ENCODE measurements at places on chromosomes 3 and 15.

- DNase-seq: no peak
These were observed 85.5 kb upstream of the SEC13 start for GRCh38 chr3:10406414-10406813.

GRCh38 chr3:64612082-64612860, 75.5 kb downstream of the ADAMTS9 start:
- DNase-seq: no peak

DNA sequence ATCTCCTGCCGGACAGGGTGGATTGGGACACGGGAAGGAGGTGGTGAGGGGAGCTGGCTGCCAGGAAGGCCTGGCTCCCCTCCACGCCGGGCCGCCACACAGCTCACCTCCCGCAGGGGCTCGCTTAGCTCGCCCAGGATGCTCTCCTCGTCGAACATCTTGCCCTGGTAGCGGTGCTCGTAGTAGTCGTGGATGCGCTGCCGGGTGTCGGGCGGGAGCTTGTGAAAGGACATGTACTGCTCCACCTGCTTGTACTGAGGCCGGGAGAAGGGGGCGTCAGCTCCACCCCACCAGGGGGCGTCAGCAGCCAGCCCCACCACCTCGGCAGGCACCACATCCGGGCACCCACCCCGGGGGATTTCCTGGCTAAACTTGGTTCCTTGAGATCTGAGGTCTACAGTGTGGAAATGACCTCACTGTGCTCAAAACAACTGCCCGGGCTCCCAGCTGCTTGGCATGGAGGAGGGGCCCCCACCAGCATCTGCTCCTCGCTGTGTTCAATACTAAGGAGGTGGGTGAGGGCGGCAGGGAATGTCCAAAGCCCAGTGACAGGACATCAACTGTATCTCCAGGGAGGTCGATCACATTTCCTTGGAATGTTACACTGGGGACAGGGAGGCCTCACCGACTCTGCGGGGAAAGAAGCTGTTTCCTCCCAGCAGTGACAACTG, 43.4 kb downstream of the HCN4 start:
- DNase-seq: no peak

GRCh38 chr15:91100814-91101607, 954 bp downstream of the SV2B start:
- no peak for DNase-seq

- no peak for DNase-seq
These were observed 211.3 kb downstream of the XXYLT1 start for GRCh38 chr3:195059471-195060216.

DNA sequence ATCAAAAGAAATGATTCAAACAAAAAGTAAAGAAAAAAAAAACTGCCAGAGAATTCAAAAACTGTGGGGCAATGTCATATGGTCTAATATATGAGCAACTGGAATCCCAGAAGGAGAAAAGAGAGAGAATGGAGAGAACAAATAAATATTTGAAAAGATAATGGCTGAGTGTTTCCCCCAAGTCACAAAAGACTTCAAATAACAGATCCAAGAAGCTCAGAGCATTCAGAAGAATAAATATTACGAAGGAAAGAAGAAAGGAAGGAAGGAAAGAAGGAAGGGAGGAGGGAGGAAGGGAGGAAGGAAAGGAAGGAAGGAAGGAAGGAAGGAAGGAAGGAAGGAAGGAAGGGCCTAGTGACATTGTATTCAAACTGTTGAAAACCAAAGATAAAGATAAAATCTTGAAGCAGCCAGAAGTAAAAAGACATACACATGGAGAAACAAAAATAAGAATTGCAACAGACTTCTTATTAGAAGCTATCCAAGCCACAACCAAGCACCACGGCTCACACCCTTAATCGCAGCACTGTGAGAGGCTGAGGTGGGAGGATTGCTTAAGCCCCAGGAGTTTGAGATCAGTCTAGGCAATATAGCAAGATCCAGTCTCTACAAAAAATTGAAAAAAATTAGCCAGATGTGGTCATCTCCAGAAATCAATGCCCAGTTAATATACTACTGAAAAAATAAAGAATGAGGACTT, 118.9 kb upstream of the IGSF10 start:
- DNase-seq: no peak

GRCh38 chr3:27501759-27502158, 17.6 kb upstream of the SLC4A7 start:
- no peak for DNase-seq

DNA sequence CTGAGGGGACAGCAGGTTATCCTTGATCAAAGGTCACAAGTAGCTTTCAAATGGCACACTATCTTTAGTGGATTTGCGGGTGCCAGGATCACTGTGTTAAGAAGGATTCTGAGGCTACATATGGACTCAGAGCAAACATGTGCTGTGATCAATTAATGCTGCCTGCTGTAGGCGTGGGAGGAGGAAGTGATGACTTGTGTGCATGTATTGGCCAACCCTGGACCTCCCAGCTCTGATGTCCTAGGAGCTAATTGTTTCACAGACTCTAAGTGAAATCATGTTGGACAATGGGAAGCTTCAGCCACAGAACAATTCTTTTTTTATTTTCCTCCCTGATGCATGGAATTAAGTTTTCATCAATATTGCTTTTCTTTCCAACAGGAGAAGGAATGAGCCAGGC, 24.4 kb downstream of the FAH start:
- no peak for DNase-seq

- DNase-seq: no peak
These were observed 751.0 kb downstream of the VGLL3 start for GRCh38 chr3:86239946-86240345.

DNA sequence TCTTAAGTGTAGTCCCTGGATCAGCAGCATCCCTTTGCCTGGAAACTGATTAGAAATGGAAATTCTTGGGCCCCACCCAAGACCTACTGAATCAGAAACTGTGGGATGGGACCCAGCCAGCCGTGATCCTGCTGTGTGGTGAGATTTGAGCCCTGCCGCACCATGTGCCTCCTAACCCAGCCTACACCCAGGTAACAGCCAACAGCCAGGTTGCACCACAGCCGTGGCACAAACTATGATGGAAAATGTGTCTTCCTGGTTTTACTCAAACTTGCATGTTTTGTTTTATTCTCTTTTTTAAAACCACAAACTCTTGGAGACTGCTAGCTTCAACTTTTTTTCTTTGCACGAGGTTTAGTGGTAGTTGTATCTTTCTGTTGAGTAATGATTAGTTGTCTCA, 2.6 kb downstream of the LIMD1 start:
- no peak for DNase-seq

DNA sequence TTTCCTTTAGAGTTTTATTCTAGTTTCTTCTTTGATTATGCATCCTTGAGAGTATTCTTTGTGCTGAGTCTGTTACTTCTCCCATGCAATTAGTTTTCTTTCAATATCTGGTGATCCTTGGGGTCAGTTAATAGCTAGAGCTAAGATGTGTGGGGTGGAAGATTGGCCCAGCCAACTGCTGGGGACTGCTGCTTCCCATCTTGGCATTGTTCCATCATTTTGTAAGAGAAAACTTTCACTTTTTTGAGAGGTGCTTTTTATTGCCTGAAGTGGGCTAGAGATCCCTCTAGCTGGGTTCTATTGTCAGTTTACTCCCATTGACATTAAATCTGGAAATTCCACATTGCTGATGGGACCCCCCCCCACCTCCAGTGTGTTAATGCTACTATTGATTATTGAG, 15.4 kb downstream of the BCL2L10 start:
- DNase-seq: no peak

DNA sequence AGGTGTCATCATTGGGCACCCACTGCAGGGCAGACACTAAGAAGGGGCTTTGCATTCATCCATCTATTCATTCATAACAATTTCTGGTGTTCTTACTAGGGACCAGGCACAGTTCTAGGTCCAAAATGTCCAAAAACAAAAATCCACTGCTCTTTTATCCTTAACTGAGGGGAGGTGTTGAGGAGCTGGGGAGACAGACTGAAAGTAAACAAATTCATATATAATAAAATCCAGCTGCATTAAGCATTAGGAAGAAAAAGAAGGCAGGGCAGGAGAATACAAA, 1.1 kb downstream of the EIF4E3 start:
- DNase-seq: no peak

- no peak for DNase-seq
These were observed 78.2 kb downstream of the SMAD3 start for GRCh38 chr15:67143646-67144045.

DNA sequence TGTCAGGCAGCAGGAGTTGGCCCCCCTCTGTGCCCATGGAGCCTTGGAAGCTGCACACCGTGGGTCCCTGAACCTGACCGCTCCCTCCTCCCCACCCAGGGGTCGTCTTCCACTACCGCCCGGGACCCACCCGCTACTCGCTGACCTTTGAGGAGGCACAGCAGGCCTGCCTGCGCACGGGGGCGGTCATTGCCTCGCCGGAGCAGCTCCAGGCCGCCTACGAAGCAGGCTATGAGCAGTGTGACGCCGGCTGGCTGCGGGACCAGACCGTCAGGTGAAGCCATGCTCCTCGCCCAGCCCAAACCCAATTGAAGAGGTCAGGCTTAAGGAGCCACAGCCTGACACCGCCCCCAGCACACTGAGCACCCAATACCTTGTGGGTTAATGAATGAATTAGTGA, 43.9 kb downstream of the ACAN start:
- DNase-seq: no peak

GRCh38 chr15:54789376-54789775, 407.4 kb downstream of the RSL24D1 start:
- DNase-seq: no peak

DNA sequence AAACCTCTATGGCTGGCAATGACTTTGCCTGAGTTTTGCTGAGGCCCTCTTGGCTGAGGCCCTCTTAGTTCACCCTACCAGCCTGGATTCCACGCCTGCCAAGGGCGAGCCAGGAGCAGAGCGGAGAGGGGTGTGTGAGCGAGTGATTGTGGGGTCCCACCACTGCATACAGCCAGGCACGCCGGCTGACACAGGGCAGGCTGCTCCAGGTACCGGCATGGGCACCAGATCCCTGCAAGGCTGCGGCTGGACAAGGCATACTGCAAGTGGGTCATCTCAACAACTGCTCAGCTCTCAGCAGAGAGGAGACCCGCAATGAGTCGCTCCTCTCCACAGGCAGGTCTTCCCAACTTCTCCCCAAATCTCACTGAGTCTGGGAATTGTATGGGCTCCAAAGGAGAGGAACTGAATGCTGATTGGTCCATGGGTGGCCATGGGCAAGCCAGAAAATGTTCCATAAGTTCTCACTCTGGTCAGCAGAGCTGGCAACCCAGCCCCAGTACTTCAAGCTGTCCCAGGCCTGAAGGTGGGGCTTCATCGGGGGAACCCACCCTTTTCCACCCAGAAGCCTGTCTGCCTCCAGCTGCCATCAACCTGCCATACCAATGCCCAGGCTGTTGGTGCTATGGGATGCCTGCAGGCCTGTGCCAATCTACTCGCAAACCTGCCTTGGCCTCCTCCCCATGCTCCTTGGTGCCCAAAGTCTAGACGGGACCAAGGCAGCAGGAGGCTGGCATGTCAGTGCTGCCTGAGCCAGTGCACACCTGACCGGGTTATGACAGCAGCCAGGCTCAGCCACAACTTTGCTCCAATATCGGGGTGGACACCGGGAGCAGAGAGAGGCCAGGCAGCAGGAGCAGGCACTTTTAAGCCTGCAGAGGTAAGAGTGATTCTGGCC, 1273.6 kb upstream of the GBE1 start:
- DNase-seq: no peak

DNA sequence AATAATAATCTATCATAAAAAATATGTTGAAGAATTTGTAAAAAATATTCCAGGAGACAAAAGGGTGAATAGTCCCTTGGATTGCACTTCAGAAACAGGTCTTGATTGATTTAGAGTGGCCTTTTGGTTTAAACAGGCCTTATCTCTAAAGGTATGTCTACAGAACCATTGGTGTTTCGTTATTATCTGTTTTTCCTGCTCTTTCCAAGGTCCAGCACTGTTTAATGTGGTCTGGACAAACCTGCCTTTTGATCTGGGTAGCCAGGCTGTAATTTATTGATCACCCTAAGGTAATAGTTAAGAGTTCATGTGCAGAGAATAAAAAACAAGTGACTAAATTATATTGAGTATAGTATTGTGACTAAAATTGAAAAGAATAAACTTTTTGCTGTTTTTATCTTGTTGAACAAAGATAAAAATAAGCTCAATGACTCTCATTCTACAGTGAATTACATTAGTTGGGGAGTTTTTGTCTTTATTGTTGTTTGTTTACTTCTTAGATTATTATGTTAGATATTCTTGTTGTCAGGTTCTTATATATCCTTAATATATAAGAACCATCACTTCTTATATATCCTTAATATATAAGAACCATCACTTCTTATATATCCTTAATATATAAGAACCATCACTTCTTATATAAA, 25.1 kb downstream of the SLC2A2 start:
- DNase-seq: no peak

DNA sequence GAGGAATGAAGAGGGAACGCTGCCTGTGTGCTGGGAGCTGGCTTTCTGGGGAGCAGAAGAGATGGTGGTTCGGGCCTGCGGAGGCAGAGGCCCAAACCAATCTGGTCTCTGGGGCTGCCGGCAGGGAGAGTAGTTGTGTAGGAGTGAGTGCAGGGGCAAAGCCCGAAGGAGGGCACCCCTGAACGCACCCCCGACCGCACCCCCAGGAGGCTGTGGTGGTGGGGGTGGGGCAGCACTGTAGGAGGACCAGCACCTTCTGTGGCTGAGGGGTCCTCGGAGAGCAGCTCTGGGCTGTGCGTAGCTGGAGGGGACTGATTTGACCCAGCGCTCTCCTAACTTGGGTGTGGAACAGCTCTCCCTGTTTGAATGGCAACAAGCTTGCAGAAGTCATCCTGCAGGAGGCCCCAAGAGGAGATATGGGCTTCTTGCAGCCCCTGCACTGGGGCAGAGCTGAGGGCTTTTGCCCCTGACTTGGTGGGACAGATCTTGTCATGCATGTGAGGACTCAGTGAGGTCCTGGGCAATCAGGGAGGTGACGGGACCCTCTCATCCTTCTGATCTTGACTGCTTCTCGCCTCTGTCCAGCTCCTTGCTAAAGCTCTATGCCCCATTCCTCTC, 26.1 kb downstream of the C15orf39 start:
- no peak for DNase-seq

- no peak for DNase-seq
These were observed 357.2 kb downstream of the PDCD6IP start for GRCh38 chr3:34155666-34156065.

- DNase-seq: no peak
These were observed 356.0 kb upstream of the RBMS3 start for GRCh38 chr3:28924744-28925360.

- DNase-seq: no peak
These were observed 231.6 kb downstream of the SOX2 start for GRCh38 chr3:181943285-181943684.
